CD4-positive, CD25-positive, alpha-beta regulatory T cell (primary cell): ENCODE measurements at places on chromosomes 1 and 21.
A peak's percentile ranks its signal among the peaks of the same experiment; 100 is the strongest.

- DNase-seq: no peak
These were observed 8.3 kb upstream of the CD101 start for GRCh38 chr1:116993286-116993685.

GRCh38 chr1:49307457-49307856 is 530.8 kb upstream of the BEND5 start:
- no peak for DNase-seq

DNA sequence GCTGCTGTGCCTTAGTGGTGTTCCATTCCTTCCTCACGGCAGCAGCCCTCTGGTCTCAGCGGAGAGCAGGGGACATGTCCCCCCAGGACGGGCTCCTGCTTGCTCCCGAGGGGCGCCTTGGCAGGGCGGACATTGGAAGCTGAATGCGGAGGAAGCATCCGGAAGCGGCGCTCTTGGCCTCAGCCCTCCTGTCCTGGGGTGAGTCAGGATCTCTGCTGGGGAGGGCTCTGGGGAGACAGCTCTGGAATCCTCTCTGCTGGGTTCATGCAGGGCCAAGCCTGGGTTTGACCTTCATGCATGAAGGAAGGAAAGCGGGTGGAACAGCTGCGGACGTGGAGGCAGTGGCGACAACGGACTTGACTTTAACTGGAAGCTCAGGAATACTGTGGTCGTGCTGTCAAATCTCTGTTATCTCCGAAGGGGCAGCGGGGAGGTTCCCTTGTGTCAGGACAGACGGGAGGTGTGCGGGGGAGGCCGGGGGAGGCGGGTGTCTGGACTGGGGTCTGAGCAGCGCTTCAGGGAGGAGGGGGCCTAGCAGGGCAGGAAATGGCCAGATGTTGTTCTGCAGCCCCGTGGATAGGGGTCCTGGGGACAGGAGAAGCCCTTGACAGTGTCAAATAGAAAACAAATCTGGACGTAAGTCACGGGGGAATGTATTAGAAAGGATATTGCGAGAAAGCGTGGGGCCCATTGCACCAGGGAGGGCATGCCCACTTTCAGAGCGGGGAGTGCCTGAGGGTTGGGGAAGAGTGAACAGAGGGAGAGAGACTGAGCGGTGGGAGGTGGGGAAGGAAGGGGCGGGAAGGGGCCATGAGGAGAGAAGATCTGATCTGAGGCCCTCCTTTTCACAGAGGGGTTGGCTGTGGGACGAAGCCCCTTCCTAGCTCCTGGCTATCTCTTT is 26.6 kb downstream of the CRYAA start:
- DNase-seq: no peak

DNA sequence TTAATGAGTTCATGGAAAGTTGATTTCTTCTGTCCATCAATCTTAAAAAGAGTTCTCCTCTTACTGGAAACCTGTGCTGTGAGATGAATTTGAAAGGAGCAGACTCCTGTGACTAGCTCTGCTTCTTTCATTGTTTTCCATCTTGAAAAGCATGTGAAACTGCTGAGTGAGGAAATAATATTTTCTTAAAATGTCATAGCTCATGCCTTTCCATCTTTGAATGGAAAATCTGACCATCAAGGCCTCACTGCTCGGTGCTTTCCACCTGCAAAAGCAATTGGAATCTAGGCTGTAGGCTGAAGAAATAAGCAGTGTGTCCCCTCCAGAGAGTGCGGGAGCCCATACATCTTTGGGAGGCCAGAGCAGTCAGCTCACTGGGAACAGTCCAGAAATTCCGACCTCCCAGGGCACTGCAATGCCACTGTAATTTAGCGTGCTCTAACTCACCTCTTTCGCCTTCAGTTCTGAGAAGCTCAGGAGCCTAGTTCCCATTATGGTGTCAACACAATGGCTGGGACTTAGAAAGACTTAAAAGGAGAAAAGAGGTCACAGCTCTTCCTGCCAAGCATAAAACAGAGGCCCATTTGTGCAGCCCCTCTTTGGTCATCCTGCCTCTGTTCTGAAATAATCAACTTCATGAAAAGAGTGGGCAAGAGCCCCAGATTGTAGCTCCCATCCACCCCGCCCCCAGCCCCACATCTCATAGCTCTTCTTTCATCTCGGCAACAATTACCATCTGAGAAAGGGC is 50.4 kb upstream of the F3 start:
- no peak for DNase-seq

- no peak for DNase-seq
These were observed 22.4 kb downstream of the NOS1AP start for GRCh38 chr1:162091681-162092524.

DNA sequence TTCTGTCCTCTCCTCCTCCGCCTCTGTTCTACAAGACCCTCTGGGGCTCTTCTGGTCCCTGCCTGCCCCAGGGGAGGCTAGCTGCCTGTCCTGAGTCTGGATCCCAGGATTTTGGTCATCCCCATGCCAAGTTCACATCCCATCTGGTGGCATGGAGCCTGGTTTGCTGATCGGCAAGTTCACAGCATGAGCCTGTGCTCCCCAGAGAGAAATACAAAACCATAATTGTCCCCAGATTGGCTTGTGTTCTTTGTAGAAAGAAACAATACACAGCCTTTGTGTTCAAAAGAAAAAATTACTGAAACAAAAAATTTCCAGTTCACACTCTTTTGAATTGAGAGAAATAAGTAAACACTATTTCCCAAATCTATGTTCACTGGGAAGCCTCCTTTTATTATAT is 149.4 kb upstream of the ZC3H12A start:
- DNase-seq: no peak

DNA sequence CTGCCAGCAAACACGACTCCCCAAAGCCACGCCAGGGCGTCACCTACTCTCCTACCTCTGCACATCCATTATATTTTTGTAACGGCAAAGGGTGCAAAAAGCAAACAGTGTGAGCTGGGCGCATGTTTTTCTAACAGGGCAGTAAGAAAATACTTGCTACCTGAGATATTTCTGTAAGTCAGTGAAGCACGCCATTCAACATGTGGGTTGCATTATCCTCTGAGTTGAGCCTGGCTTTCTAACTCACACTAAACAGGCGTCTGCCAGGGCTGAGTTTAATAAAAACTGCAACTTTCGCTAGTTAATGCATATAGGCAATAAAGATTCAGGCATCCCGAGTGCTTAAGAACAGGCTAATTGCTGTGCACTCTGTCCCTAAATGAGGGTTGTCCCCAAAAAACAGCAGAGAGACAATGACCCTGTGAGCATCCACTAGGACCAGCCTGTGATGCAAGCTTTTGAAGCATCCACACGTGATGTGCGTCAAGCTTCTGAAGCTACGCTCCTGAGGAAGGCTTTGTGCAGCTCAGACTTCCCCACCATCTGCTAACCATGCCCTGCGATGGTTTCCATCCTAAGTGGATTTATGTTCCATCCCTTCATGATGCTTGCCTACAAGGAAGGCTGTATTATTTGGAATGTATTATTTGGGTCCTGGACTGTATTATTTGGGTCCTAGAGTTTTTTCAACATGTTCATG is 70.0 kb upstream of the SIM2 start:
- DNase-seq: no peak

DNA sequence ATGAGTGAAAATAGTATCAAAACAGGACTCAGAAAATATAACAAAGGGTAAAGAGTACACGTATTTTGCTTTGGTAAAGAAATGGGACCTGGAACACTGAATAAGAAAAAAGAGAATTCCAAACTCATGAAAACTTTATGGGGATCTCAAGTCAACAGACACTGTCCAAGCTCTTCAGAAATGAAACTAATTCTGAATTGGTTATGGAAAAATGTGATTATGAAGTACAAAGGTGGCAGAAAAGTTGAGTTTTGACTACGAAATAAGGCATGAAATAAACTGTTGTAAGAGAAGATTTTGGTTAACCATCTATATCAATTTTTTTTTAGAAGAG is 8.4 kb downstream of the EGLN1 start:
- DNase-seq: no peak

GRCh38 chr1:25338986-25339385 is 852 bp downstream of the TMEM50A start:
- DNase-seq: peak; percentile 38

- DNase-seq: no peak
These were observed 14.8 kb downstream of the LYST start for GRCh38 chr1:235851939-235852338.

DNA sequence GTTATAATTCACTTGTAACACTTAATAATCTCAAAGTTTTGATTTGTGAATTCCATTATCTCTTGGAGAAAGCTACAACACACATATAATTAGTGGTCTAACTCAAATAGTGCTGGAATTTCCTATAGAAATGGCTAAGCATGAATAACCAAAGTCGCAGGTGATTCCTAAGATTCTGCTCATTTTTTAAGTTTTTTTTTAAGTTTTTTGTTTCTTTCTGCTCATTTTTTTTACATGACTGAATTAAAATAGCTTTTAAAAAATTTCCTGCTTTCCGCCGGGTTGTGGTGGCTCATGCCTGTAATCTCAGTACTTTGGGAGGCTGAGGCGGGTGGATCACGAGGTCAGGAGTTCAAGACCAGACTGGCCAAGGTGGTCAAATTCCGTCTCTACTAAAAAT is 90.4 kb downstream of the APP start:
- no peak for DNase-seq

- no peak for DNase-seq
These were observed 1.9 kb downstream of the SLC30A10 start for GRCh38 chr1:219926363-219926998.

DNA sequence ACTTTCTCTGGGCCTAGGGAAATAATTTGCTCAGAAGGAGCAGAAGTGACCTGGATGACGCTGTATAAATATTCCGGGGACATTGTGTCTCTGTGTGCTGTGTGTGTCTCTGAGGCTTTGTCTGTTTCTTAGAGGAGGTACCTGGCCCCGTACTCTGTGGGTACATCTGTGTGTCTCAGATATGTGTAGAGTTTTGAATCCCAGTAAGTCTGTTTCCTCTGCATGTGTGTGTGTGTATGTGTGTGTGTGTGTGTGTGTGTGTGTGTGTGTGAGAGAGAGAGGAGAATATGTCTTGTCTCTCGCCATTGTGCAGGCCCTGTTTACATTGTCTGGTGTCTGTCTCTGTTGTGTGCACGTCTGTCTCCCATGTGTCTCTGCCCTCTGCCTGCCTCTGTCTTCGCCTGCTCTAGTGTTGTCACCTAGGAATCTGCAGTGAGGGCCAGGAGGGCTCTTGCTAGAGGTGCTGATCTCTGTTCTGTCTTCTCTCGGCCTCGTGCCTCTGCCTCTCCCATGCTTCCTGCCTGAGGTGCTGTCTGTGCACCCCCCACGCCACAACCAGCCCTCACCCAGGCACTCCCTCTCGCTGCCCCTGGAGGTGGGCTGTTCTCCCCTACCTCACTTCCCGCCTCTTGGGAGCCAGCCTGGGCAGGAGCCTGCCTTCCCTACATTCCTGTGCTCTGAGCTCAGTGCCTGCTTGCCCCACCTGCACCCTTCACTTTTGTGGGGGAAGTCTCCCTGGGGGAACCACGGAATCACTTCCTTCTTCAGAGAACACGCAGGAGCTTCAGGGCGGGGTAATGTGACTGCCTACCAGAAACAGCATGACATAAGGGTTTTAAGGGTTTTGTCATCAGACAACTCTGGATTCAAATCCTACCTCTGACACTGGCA is 5.9 kb downstream of the MAP7D1 start:
- peak; percentile 72 for DNase-seq

GRCh38 chr1:241465673-241466072 is 53.9 kb downstream of the FH start:
- DNase-seq: no peak

DNA sequence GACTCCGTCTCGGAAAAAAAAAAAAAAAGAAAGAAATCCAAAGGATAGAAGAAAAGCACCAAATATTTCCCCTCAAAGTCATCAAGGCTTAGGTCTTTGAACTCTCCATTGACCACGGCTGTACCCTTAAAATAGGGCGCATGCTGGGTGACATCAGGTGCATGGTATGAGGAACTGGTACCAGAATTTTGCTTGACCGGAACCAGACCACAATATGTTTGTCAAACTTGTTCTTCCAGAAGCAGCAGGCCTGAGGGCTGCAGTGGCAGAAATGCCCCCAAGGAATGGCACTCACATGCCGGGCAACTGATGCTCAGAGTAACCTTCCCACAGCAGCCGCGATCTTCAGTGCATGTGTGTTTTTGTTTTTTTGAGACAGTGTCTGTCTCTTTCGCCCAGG is 21.0 kb downstream of the RCC1 start:
- no peak for DNase-seq

DNA sequence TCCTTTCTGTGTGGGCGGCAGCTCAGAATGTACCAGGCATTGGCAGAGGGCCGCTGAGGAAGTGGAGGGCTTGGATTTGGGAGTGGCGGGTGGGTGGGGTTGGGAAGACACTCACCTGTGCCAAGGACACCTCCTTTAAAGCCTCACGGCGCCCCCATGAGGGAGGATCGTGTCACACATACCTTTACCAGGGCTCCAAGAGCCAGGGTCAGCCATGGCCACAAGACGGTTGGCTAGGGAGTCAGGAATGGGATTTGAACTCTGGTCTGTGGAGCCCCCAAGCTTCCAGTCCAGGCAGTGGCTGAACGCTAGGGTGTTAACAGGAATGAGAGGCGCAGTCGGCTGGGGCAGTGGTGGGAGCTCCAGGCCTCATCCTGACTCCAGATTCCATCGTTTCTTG is 4.6 kb downstream of the NBL1 start:
- no peak for DNase-seq

- no peak for DNase-seq
These were observed 499.6 kb upstream of the B3GALT2 start for GRCh38 chr1:193685986-193686385.

- DNase-seq: no peak
These were observed 9.7 kb downstream of the ALPL start for GRCh38 chr1:21518774-21519455.

DNA sequence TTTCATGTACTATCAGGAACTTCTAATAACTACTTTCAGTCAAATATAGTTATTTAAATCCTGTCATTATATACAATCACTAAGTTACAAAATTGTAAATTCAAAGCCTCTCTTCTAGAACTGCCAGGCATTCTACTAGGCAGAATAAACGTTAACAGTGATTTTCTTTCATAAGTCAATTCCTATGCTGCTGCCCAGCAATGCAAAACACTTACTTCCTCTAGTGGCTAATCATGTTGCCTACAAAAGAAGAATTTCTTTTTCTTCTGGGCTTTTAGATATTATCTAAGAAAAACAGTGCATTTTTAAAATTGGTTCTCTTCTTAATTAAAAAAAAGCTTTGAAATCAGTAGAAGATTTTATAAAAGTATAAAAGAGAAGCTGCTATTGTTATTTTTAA is 509.8 kb upstream of the ADAMTS5 start:
- DNase-seq: no peak

DNA sequence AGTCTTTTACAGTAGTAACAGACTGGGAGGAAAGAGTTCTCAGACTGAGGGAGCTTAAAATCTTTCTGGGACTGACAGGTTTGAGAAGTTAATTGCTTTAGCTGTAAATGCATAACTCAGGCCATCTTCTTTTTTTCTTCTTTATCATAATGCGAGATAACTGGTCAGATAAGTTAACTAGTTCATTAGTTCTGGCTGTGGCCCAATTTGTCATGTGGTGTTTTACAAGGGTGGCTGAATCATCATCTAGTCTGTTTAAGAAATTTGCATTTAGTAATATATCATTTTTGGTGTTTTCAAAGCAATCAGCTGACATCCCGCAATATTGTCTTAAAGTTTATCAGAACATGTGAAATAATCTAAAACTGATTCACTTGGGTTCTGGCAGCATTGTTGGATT is 14.0 kb downstream of the HSD3B2 start:
- DNase-seq: no peak
